ENCODE measurements at places on chromosomes 7 and 10.

DNA sequence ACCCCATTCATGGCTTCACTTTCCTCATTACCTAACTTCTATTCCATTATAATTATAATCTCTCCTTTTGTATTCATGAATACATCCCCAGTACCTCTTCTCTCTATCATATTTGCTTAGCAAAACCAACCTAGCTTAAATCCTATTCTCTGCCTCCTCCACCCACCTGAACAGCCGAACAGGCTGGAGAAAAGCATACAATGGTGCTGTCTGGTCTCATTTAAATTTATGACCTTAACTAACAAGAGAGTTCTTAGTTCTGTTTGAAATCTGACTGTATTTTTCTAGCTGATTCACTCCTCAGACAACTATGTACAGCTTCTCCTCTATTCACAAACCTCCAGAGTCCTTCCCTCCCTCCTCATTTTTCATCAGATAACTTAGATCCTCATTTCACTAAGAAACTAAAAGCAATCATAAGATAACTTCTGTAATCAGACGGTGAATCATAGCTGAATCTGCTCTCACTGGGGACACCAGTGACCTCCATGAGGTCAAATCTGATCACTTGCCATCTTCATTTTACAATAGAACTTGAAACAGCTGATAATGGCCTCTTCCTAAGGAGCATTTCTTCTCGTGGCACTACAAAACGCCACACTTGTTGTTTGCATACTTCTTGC lies 233.9 kb upstream of the AOAH start:
- no peak for DNase-seq

GRCh38 chr7:143042159-143042789 lies 9.9 kb upstream of the OR6V1 start:
- DNase-seq, result no peak

DNA sequence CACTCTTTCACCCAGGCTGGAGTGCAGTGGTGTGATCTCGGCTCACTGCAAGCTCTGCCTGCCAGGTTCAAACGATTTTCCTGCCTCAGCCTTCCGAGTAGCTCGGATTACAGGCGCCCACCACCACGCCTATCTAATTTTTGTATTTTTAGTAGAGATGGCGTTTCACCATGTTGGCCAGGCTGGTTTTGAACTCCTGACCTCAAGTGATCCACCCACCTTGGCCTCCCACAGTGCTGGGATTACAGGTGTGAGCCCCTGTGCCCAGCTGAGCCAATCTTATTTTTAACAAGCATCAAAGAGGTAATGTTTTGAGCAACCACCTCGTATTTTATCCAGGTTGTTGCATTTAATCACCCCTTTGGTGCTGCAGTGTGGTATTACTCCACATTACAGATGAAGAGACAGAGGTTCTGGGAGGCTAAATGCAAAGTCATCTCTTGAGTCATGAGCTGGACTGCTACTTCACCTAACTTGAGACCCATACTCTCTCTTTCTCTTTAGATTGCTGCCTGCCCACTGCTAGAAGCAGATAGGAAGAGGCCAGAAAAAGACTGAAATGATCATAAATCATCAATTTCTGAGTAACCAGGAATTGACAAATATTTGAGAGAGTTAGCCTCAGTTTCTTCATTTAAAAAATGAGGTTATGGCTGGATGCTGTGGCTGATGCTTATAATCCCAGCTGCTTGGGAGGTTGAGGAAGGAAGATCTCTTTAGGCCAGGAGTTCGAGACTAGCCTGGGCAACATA lies 116.2 kb downstream of the CAMK1D start:
- no peak for DNase-seq

DNA sequence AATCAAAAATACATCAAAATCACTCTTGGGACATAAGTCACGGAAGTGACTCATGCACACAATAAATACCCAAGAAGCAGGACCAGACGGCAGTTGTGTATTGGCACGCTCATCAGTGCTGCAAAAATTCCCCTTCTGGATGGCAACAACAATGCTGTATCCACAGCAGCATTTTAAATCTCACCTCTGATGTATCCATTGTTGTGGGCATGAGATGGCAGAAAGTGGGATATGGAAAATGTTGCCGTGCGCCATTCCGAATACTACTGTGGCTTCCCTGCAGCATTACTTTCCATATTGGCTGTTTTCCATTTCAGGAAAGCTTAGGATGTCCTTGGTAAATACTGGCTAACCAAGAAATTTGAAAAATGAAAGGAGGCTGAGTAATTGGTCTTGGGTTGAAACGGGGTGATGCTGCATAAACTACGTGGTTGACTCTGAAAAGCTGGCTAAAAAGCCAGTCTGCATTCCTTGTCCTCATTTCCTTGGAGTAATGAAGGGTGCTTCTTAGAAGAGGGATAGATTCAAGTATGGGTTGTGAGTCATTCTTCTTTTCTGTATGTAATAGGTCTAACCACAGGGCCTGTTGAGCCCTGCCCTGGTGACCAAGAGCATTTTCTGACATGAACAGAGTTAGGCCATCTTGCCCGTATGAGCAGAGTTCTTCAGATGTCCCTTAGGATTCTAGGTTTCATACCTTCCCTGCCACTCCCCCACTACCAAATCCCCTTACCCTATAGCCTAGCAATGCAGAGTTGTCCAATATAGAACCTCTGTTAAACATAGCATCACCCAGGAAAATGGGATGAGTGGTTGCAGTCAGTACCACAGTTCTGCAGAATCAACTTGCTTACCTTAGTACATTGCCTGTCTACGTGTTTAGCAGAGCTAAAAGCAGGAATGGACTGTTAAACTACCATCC lies 36.3 kb upstream of the TOMM7 start:
- DNase-seq, result no peak

GRCh38 chr10:4384245-4384644 lies 441.8 kb upstream of the AKR1E2 start:
- no peak for DNase-seq

- DNase-seq, result no peak
These were observed 12.6 kb downstream of the IL15RA start for GRCh38 chr10:5964736-5965135.

GRCh38 chr10:43407148-43407575 lies 1.8 kb downstream of the HNRNPF start:
- peak; percentile 38 for DNase-seq

- DNase-seq, result no peak
These were observed 17.3 kb downstream of the NRAP start for GRCh38 chr10:113646336-113647201.

- no peak for DNase-seq
These were observed 3.5 kb upstream of the C7orf33 start for GRCh38 chr7:148587076-148587475.

- no peak for DNase-seq
These were observed 464.7 kb upstream of the IGFBP3 start for GRCh38 chr7:46385662-46386309.

- DNase-seq, result no peak
These were observed 383.8 kb upstream of the SORCS1 start for GRCh38 chr10:107548301-107548700.

GRCh38 chr7:123972045-123972444 lies 47.0 kb downstream of the SPAM1 start:
- DNase-seq, result no peak

- no peak for DNase-seq
These were observed 316.6 kb upstream of the ZNF32 start for GRCh38 chr10:43965033-43965917.

GRCh38 chr10:104092749-104093148 lies 7.1 kb upstream of the COL17A1 start:
- no peak for DNase-seq

GRCh38 chr7:138208142-138208570 lies 131.9 kb downstream of the AKR1D1 start:
- DNase-seq, result no peak

- no peak for DNase-seq
These were observed 447.6 kb downstream of the TFEC start for GRCh38 chr7:115582956-115583355.

DNA sequence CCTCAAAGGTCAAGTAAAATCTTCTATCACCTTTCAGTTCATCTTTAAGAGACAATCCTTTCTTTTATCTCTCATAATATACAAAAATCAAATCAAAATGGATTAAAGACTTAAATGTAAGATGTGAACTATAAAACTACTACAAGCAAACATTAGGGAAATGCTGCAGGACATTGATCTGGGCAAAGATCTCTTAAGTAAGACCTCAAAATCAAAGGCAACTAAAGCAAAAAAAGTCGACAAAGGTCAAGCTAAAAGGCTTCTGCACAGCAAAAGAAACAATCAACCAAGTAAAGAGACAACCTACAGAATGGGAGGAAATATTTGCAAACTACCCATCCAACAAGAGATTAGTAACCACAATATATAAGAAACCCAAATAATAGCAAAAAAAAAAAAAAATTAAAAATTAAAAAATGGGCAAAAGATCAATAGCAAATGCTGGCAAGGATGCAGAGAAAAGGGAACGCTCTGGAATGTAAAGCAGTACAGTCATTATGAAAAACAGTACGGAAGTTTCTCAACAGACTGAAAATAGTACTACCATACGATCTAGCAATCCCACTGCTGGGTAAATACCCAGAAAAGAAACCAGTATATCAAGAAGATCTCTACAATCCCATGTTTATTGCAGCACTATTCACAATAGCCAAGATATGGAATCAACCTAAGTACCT lies 41.7 kb downstream of the TNPO3 start:
- no peak for DNase-seq

DNA sequence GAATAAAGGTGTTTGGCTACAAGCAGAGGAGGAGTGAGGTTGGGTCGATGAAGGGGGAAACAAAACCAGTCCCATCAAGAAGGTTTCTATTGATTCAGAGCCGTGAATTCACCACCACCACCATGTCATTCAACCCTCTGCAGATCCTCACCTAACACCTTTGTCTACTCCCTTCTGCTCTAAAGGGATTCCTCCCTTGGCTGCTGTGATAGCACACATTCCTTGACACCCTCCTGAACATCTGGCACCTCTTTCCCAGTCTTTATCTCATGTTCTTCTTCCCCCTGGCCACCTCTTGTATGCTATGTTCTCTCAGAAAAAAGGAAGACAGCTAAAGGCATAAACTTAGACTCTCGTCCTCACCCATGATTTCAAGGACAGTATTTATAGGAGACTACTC lies 318.0 kb downstream of the GPAM start:
- DNase-seq, result no peak

DNA sequence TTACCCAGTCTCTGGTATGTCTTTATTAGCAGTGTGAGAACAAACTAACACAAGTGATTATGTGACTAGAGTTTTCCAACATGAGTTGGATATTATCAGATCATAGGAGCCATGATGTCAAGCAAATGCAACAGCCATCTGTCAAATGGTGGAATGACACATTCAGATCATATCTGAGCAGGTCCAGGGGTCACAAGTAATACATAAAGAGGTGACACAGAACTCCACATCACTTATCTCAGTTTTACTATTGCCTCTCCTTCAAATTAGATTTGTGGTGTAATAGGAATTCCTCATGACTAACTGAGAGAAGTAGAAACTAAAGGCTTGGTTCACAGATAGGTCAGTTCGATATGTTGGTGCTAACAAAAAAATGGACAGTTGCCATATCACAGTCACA lies 12.2 kb upstream of the SAMD9L start:
- no peak for DNase-seq

Data from activated naive CD4-positive, alpha-beta T cell (primary cell).